Choroid plexus epithelial cell (primary cell): ENCODE measurements at places on chromosomes 7 and 10.
A peak's percentile ranks its signal among the peaks of the same experiment; 100 is the strongest.

DNA sequence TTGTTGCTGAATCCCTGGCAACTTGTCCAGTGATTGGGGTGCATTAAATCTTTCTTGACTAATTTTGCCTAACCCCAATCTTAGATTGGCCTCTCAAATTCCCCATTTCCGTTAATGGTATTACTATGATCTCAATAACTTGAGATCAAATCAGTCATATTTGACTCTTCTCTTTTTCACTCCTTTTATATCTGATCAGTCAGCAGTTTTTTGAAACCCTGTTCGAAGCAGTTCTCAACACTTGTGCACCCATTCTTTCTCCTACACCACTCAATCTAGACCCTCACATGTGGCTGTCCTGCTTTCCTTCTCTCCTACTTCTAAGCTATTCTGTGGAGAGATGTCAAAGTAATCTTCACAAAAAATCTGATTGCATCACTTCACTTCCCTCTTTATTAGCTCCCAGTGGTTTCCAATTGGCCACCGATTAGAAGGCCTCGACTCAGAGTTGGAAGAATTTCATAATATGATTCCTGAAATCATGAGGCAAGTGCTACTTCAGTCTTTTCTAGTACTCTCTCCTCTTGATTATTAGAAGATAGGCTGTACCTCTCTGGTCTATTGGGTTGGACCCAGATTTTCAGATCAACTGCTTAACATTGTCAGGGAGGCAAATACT is 128.9 kb downstream of the ZNF365 start:
- peak; percentile 6 for DNase-seq

DNA sequence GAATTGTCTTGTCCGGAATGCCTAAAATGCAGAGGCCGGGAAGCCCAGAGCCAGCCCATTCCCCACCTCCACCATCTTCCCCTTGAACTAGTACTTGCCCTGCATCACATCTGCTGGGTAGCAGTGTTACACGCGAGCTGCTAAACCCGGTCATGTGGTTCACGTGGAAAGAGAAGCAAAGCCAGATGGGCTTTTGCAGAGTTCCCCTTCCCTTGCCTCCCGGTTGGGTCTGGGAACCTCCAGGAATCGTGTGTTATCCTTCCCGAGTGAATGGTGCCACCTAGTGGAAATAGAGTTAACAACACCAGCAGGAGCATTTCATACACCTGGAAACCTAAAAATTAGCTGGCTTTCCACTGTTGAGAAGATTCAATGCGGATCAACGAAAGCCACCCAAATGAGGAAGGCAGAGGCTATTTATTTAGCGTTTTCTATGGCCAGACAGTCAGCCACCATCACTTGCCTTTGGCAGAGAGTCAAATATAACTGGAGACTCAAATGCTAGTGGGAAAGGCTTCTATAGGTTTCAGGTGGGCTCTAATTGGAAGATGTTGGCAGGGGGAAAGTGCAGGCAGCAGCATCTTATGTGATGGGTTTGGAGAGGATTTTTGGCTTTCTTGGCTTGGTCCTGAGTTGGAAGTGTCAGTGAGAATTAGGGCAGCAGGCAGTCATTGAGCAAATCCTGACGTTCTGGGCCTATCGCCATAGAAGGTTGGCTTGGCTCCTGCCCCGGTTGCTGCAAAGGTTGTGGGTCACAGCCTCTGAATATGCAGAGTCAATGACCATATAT is 12.9 kb upstream of the DENND2A start:
- peak; percentile 88 for DNase-seq

- no peak for DNase-seq
These were observed 155.9 kb downstream of the CDK14 start for GRCh38 chr7:90752051-90752450.

- DNase-seq = peak; percentile 21
These were observed 9.7 kb downstream of the GBX1 start for GRCh38 chr7:151157645-151158329.

- no peak for DNase-seq
These were observed 1156.6 kb upstream of the AUTS2 start for GRCh38 chr7:68441645-68442044.

- DNase-seq = peak; percentile 35
These were observed 46.3 kb downstream of the MTPN start for GRCh38 chr7:135930565-135931461.

GRCh38 chr10:86598151-86598550 is 56.2 kb upstream of the OPN4 start:
- DNase-seq = no peak

GRCh38 chr7:23184709-23185359 is 3.0 kb downstream of the NUP42 start:
- peak; percentile 77 for DNase-seq

GRCh38 chr7:36732806-36733205 is 8.5 kb upstream of the AOAH start:
- no peak for DNase-seq

- no peak for DNase-seq
These were observed 38.9 kb downstream of the GPRIN2 start for GRCh38 chr10:46517541-46517940.

- peak; percentile 27 for DNase-seq
These were observed 33.3 kb upstream of the EBLN1 start for GRCh38 chr10:22250897-22251660.

DNA sequence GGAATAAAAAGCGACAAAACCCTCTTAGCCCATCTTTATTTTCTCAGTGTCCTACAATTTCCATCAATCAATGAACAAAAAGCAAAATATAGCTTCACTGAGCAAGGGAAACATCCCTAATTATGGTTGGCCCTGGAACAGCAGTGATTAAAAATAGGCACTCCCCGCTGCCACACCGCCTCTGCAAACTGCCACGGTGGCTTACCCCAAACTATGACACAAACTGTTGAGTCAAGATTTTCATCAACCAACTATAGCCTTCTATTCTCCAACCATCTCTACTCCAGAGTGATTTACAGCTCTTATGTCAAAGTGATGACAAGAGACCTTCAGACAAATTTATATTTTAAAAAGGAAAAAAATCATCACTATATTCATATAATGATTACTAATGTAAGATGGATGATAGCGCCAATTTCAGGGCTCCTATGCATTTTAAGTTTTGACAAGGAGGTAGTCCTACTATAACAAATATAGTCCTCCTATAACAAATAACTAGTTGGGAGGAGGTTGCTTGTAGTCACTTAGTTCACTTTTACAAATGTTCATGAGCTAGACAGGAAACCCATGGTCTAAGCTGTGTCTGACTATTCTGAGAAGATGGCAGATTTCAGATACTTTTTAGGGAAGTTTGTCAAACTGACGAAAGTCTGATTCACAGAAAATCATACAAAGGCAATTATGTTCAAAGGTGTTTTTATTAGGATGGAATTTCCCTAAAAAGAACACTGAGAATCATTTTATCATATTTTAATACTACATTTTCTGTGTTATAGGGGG is 26.3 kb downstream of the DENND11 start:
- DNase-seq = no peak

GRCh38 chr7:132837529-132837928 is 244.4 kb downstream of the CHCHD3 start:
- DNase-seq = peak; percentile 35

DNA sequence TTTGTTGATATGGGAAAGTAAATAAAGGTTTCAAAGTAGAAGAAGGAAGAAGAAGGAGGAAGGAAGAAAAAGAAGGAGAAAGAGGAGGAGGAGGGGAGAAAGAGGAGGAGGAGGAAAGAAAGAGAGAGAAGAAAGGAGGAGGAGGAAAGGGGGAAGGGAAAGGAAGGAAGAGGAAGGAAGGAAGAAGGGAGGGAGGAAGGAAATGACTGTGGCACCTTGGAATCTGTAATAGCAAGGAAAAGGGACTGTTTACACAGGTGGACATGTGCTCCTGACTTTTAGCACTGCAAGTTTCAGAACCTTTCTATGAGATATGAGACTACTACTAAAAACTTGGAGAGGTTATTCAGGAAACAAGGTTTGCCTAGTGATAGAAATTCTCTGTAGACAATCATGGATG is 153.2 kb downstream of the BTAF1 start:
- DNase-seq = no peak

DNA sequence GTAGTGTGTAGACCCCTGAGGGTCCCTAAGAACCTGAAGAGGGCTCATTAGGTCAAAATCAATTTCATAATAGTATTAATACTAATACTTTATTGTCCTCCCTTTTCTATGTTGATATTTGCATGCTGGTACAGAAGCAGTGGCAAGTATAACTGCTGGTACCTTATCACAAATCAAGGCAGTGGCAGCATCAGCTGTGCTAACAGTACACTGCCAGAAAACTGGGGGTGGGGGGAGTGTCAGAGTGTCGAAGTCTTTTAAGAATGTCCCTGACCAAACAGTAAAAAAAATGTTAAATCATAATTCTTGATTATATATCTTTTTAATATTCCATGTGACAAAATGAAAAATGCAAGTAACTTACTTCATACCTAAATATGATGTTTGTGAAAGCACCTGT is 716.9 kb downstream of the MAGI2 start:
- no peak for DNase-seq

DNA sequence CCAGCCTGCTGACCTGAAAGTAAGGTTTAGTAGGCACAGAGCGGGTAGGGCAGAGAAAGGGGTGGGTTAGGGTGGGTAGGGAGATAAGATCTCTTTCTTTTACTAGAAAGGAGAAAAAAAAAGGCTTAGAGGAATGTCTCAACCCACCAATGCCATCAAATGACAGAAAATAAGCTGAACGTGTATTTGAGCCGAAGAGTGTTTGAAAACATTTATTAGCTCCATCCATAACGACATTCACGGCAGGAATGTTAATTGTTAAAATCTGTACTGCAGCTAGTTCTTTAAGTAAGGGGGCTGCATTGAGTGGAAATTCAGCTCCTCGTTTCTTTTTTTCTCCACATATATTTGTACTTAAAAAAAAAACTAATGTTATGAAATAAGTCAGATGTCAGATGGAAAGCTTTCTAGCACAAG is 63.7 kb upstream of the ARID5B start:
- DNase-seq = peak; percentile 43

- peak; percentile 44 for DNase-seq
These were observed 22.6 kb downstream of the HERC4 start for GRCh38 chr10:68052463-68052862.

DNA sequence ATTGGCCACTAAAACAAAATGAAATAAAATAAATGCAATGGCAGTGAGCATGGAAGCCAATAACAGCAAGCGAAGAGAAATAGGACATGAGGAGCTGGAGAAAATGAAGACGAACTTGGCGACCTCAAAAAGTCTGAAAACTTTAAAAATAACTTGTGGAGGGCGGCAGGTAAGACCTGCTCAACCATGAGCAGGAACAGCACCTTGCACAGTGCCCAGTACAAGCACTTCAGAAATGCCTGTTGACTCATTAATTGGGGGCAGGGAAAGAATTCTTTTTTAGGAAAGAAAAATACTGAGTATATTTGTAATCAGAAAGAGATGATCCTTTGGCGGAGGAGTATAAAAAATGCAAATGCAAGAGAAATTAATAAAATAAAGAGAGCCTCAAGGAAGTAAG is 78.0 kb downstream of the XPNPEP1 start:
- DNase-seq = no peak

- DNase-seq = no peak
These were observed 19.8 kb downstream of the MDFIC start for GRCh38 chr7:114941692-114942091.

GRCh38 chr7:128170461-128170860 is 70.6 kb upstream of the LEP start:
- no peak for DNase-seq

DNA sequence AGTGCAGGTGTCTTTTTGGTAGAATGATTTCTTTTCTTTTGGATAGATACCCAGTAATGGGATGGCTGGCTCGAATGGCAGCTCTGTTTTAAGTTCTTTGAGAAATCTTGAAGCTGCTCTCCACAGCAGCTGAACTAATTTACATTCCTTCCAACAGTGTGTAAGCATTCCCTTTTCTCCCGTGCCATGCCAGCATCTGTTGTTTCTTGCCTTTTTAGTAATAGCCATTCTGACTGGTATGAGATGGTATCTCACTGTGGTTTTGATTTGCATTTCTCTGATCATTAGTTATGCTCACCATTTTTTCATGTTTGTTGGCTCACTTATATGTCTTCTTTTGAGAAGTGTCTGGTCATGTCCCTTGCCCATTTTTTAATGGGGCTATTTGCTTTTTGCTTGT is 486.3 kb downstream of the GALNT17 start:
- no peak for DNase-seq

DNA sequence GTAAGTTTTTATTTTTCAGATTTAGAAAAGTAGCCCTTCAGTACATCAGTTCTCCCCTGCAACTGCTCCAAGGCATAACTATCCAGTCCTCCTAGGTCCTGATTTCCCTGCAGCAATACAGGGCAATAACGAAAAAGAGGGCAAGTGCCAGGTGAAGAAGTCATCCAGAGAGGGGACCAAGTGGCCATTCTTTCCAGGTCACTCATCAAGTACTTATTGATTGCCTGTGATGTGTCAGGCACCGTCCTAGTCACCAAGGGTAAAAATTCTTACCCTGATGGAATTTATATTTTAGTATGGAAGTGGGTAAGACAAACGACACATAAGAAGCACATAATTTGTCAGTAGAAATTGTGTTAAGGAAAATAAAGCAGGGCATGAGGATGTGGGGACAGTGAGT is 67.1 kb upstream of the GSDME start:
- DNase-seq = no peak

DNA sequence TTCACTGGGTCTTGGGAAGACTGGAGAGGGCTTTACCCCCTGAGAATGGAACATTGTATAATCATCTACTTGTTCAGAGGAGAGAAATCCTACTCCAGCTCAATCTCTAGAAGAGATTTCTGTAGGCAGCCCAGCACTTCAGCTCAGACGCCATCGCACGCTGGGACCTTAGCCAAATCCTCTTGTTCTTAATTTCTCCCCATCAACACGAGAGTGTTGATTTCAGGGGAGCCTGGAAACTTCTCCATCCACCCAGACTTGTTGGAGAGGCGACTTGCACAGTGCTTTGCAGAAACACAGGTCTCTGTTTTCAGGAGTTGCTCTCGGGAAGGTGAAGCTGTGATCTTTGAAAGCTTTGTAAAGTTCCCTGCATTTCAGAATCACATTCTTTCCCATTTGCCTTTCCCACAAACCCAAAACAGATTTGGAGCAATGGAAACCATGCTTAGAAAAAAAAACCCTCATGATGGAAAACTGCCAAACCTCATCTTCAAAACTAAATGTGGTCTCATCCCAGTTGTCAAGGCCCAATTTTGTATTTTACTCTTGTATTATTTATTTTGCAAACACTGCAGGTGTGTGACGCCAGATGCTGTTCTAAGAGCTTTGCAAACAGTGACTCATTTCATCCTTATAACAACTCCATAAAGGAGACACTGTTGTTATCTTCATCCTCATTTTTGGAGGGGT is 60.9 kb downstream of the CALML3 start:
- no peak for DNase-seq

GRCh38 chr10:20474064-20474463 is 423.0 kb downstream of the NEBL start:
- no peak for DNase-seq

- DNase-seq = no peak
These were observed 221.8 kb downstream of the HPSE2 start for GRCh38 chr10:99013885-99014284.
